ENCODE measurements at places on chromosomes 13 and 19. TPM values are rescaled to one million over a fixed set of nuclear protein-coding genes. Genes with fewer than 3 reads are reported as not detected.

ASF1B gene
- total RNA-seq = 19.7 TPM

SIGLEC5 gene
- total RNA-seq = not detected

PPP1R37 gene
- 90.3 TPM for total RNA-seq

CCDC8 gene
- total RNA-seq = 20.4 TPM

SLITRK6 gene
- 7.6 TPM for total RNA-seq

SLC25A41 gene
- 0.18 TPM for total RNA-seq

KANK2 gene
- total RNA-seq = 150 TPM

SPACA4 gene
- total RNA-seq = 6.0 TPM

RNF6 gene
- 28.2 TPM for total RNA-seq

Measured in prostate gland (tissue), 2 donors.